T-helper 2 cell treated with Interferon-gamma antibody and Interleukin-4, amounts not matched to agents 100 ng/mL and 5 ng/mL, for 36 hours (primary cell): ENCODE measurements at places on chromosomes 2 and 18. TPM values are rescaled to one million over a fixed set of nuclear protein-coding genes. Genes with fewer than 3 reads are reported as not detected.

The COLEC11 gene
- total RNA-seq, result 0.27 TPM in 1 of 2 replicates, not detected in the other

The TMEM198 gene
- 0.41 and 0.77 TPM in 2 replicates for total RNA-seq

The MAP2 gene
- total RNA-seq, result 0.05 TPM in 1 of 2 replicates, not detected in the other

The C2orf15 gene
- 0.20 and 0.34 TPM in 2 replicates for total RNA-seq

The MBD1 gene
- 95.6 and 104 TPM in 2 replicates for total RNA-seq

The GCG gene
- not detected in 2 replicates for total RNA-seq

The RAB6C gene
- not detected in 2 replicates for total RNA-seq

The SFXN5 gene
- total RNA-seq, result 13.5 and 13.7 TPM in 2 replicates

The CROCC2 gene
- total RNA-seq, result not detected in 2 replicates

The GALNT5 gene
- not detected in 2 replicates for total RNA-seq

The CLASP1 gene
- total RNA-seq, result 54.7 and 55.9 TPM in 2 replicates

The POTEE gene
- total RNA-seq, result 0.64 and 3.4 TPM in 2 replicates

The FTCDNL1 gene
- 1.1 and 1.2 TPM in 2 replicates for total RNA-seq

The OBSL1 gene
- not detected in 2 replicates for total RNA-seq

The PLEKHH2 gene
- 2.3 and 3.2 TPM in 2 replicates for total RNA-seq

The CD8B gene
- 0.68 and 0.80 TPM in 2 replicates for total RNA-seq

The INHA gene
- total RNA-seq, result not detected in 2 replicates

The ATP6V1B1 gene
- not detected in 2 replicates for total RNA-seq

The RNF144A gene
- 36.4 and 43.8 TPM in 2 replicates for total RNA-seq

The CRYBA2 gene
- not detected in 2 replicates for total RNA-seq

The TCF23 gene
- not detected in 2 replicates for total RNA-seq

The DNAJC5G gene
- total RNA-seq, result not detected in 2 replicates

The CD226 gene
- 87.4 and 88.2 TPM in 2 replicates for total RNA-seq

The PIK3C3 gene
- total RNA-seq, result 42.4 and 44.1 TPM in 2 replicates

The CTDSP1 gene
- total RNA-seq, result 204 and 207 TPM in 2 replicates

The IL36G gene
- total RNA-seq, result not detected in 2 replicates

The RNU2-63P gene
- total RNA-seq, result 22.6 and 24.3 TPM in 2 replicates

The NEU4 gene
- total RNA-seq, result 0.27 and 0.64 TPM in 2 replicates

The MERTK gene
- total RNA-seq, result 0.09 and 0.27 TPM in 2 replicates

The ARHGAP25 gene
- 82.8 and 89.1 TPM in 2 replicates for total RNA-seq

The FAM110C gene
- 3.2 and 3.3 TPM in 2 replicates for total RNA-seq

The ALK gene
- not detected in 2 replicates for total RNA-seq

The IFT172 gene
- 8.7 and 9.4 TPM in 2 replicates for total RNA-seq

The KCNF1 gene
- total RNA-seq, result not detected in 2 replicates

The TMEM37 gene
- total RNA-seq, result not detected in 2 replicates

The NEU2 gene
- not detected in 2 replicates for total RNA-seq

The IFIH1 gene
- total RNA-seq, result 31.8 and 33.3 TPM in 2 replicates

The LINC00305 gene
- total RNA-seq, result not detected in 2 replicates

The ICOS gene
- total RNA-seq, result 38.9 and 40.9 TPM in 2 replicates

The STARD6 gene
- total RNA-seq, result 0.27 TPM in 1 of 2 replicates, not detected in the other

The STEAP3 gene
- total RNA-seq, result 0.09 and 0.27 TPM in 2 replicates

The NBEAL1 gene
- 10.4 and 10.7 TPM in 2 replicates for total RNA-seq

The EML6 gene
- total RNA-seq, result 0.32 and 0.89 TPM in 2 replicates

The SCG2 gene
- total RNA-seq, result not detected in 2 replicates

The STRADB gene
- total RNA-seq, result 14.4 and 18.1 TPM in 2 replicates

The TRABD2A gene
- total RNA-seq, result 64.9 and 67.5 TPM in 2 replicates

The PROKR1 gene
- total RNA-seq, result not detected in 2 replicates

The ZNF396 gene
- total RNA-seq, result 0.45 and 0.52 TPM in 2 replicates

The CD28 gene
- 117 and 126 TPM in 2 replicates for total RNA-seq

The DOCK10 gene
- total RNA-seq, result 199 and 205 TPM in 2 replicates

The SKOR2 gene
- total RNA-seq, result not detected in 2 replicates

The FAM237A gene
- not detected in 2 replicates for total RNA-seq

The SNRPD1 gene
- total RNA-seq, result 106 and 121 TPM in 2 replicates
